Aorta (tissue), 5 donors: ENCODE measurements at places on chromosomes 13 and 19. TPM values are rescaled to one million over a fixed set of nuclear protein-coding genes. Genes with fewer than 3 reads are reported as not detected.

DNA sequence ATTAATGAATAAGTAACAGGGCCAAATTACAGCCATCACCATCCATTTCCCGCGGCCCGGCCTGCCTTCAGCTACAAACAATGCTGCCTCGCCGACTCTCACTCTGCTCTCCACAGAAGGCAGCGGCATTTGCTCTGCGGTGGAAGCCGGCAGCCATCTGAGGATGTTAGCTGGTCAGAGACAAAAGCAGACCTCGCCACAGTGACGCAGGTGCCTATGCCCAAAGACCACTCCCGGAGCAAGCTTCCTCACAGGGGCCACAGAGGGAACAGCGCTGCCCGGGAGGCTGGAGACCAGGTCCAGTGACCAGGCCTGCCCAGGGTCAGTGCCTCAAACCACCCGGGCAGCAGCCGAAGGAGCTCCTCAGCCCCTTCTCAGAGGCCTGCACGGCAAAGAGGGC lies 16.4 kb downstream of the PEPD start:
- no peak for DNase-seq

- DNase-seq, result no peak
Measured at GRCh38 chr13:77715233-77715891, 17.9 kb downstream of the SLAIN1 start.

GRCh38 chr13:105363261-105364190 lies 1171.9 kb downstream of the EFNB2 start:
- DNase-seq, result no peak

GRCh38 chr19:18292810-18293641 lies 11.6 kb upstream of the JUND start:
- peak; percentile 93 for DNase-seq

- no peak for DNase-seq
Measured at GRCh38 chr19:5553892-5554291, 13.9 kb downstream of the TINCR start.

- DNase-seq, result no peak
Measured at GRCh38 chr13:43364210-43365038, 341.0 kb downstream of the DNAJC15 start.

- no peak for DNase-seq
Measured at GRCh38 chr19:45498411-45499195, at the start of gene PPM1N. PPM1N (plus strand) TSS chr19:45498443; CDS start chr19:45498473, 30 bp downstream.

DNA sequence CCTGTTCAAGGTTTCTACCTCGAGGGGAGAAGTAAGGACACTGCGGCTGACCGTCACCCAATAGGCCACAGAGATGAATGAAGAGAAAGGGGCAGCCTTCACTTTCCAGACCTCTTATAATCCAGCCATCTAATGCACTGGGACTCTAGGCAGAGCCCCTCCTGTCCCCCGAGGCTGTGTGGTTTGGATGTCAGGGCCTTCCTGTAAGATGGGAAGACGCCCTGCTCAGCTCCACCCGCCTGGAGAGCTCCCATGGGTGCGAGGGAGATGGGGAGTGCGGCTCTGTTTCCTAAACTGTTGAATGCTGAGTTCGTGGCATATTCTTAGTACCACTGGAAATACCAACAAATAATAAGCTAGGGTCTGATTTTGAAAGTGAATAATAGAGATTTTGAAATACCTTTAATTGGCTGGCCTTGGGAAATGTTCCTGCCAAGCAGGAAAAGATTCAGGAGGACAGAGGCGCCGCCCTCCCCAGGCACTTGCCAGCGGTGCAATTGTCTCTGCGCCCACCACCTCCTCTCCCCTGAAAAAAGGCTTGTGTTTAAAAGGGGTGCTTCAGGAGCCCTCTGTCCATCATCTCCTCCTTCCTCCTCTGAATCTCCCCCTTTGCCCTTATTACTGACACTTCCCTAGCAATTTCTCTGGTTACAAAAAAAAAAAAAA lies 85.4 kb upstream of the GPR183 start:
- no peak for DNase-seq

DNA sequence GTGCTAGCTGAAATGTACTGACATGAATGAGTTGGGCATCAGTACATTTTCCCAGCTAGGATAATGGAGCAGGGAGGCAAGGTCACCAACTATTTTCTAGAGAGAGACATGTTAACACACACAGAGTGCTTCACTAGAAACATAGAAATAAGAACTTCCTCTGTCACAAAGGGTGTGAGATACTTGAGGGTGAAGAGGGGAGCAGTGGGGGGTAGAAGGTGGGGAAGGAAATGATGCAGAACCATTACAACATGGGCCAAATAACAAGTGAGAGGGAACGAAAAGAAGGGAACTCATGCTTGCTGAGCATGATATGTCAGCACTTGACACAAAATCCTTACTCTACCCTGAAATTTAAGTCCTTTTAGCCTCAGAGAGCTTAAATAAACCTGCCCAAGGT lies 87.8 kb upstream of the RFC3 start:
- no peak for DNase-seq

The SHISA2 gene
- total RNA-seq, result 0.19 TPM

The OR10H1 gene
- not detected for total RNA-seq

The CGB2 gene
- not detected for total RNA-seq

The HSPB6 gene
- total RNA-seq, result 152 TPM

The KLK14 gene
- 0.57 TPM for total RNA-seq
